Stomach (tissue), 19 donors: ENCODE measurements at places on chromosomes 1 and 21. TPM values are rescaled to one million over a fixed set of nuclear protein-coding genes. Genes with fewer than 3 reads are reported as not detected.

LPAR3 gene
- 2.0 TPM for total RNA-seq

ADAM30 gene
- not detected for total RNA-seq

PRXL2B gene
- total RNA-seq: 668 TPM

SPRR2F gene
- not detected for total RNA-seq

RIPPLY3 gene
- total RNA-seq: not detected

HYI gene
- total RNA-seq: 43.6 TPM

WDR77 gene
- 31.2 TPM for total RNA-seq

FLG2 gene
- total RNA-seq: not detected

TPTE gene
- not detected for total RNA-seq

AMY1B gene
- not detected for total RNA-seq

SLC26A9 gene
- 30.0 TPM for total RNA-seq

GJA9 gene
- total RNA-seq: not detected

CYP2J2 gene
- total RNA-seq: 5.1 TPM

ZSWIM5 gene
- 10.1 TPM for total RNA-seq

DNTTIP2 gene
- 10.3 TPM for total RNA-seq

TEDDM1 gene
- total RNA-seq: not detected

PDIK1L gene
- 1.8 TPM for total RNA-seq

HMGN1 gene
- 321 TPM for total RNA-seq

GPR25 gene
- not detected for total RNA-seq

RPS8 gene
- 1,138 TPM for total RNA-seq

CCDC17 gene
- total RNA-seq: 17.1 TPM

MFAP2 gene
- total RNA-seq: 9.0 TPM

PTPRC gene
- 25.4 TPM for total RNA-seq

ADARB1 gene
- 3.2 TPM for total RNA-seq

HMGCS2 gene
- 41.0 TPM for total RNA-seq

CLDN14 gene
- total RNA-seq: not detected

RIPK4 gene
- total RNA-seq: 9.0 TPM

CLDN19 gene
- total RNA-seq: not detected

TMEM269 gene
- total RNA-seq: not detected

KRTAP21-2 gene
- not detected for total RNA-seq

RPE65 gene
- not detected for total RNA-seq

AGMAT gene
- 4.6 TPM for total RNA-seq

IQGAP3 gene
- total RNA-seq: 22.2 TPM

OR6K3 gene
- total RNA-seq: not detected

EXTL1 gene
- total RNA-seq: not detected

SPRR2G gene
- total RNA-seq: not detected

LORICRIN gene
- total RNA-seq: not detected

AZIN2 gene
- 3.1 TPM for total RNA-seq

CFHR2 gene
- total RNA-seq: not detected

OR10Z1 gene
- total RNA-seq: not detected

SLC16A4 gene
- 0.89 TPM for total RNA-seq

SESN2 gene
- total RNA-seq: 3.3 TPM

ZYG11A gene
- not detected for total RNA-seq

HSF2BP gene
- total RNA-seq: not detected

SPATA21 gene
- total RNA-seq: not detected

ANGPTL7 gene
- total RNA-seq: not detected

ACTL8 gene
- total RNA-seq: not detected

EYA3 gene
- total RNA-seq: 11.1 TPM

UBE2U gene
- not detected for total RNA-seq

ADGRL4 gene
- 0.87 TPM for total RNA-seq

RAB42 gene
- not detected for total RNA-seq

CLIC4 gene
- total RNA-seq: 302 TPM

C1orf35 gene
- total RNA-seq: 0.58 TPM
